ENCODE measurements at places on chromosomes 5 and 9.

DNA sequence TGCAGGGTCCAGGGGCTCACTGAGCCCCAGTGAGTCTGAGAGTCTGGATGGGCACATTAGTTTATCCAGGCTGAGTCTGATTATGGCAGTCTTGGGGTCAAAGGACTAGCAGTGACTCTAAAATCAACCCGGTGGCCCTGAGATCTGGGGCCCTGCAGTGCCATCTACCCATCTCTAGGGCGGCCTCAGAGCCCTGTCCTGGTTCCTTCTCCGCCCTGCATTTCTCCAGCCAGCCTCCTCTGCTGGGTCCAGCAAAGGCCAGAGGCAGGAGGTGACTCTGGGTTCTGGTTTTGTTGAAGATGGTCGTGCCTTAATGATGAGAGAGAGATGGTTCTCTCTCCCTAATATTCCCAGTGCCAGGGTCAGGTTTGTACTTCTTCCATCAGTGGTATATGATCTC is 15.0 kb downstream of the DCANP1 start:
- DNase-seq = no peak

DNA sequence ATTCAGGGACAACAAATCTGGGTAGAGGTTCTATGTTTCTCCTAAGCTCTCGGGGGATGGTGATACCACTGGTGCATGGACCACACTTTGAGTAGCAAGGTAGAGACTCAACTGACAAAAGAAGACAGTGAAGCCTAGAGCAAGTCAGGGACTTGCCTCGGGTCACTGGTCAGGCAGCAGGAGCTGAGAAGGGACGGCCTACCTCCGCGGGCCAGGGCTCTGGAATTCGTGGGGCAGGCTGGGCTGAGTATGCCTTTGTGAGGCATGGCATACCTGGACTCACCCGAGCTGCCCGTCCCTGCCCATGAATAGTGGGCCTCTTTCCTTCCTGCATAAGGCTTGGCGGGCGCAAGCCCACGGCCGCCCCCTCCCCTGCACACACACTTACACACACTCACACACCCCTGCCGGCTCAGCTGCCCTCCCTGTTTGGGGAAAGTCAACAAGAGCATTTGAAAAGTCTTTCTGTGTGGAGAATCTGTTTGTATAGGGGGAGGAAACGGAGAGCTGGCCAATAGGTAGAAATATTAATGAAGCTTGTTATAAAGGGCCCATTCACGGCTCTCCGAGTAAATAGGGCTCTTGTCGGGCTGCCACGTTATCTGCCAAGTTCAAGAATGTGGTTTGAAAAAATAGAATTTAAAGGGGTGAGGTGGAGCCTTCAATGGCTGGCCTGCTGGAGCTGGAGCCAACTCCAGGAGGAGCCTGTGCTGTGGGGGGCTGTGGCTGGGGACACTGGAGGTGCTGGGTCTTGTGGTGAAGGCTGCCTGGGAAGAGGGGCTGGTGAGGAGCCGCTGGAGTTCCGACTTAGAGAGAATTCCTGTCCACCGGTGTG is 19.1 kb upstream of the KIF12 start:
- no peak for DNase-seq

GRCh38 chr5:159786901-159787691 is 129.2 kb upstream of the ADRA1B start:
- no peak for DNase-seq

DNA sequence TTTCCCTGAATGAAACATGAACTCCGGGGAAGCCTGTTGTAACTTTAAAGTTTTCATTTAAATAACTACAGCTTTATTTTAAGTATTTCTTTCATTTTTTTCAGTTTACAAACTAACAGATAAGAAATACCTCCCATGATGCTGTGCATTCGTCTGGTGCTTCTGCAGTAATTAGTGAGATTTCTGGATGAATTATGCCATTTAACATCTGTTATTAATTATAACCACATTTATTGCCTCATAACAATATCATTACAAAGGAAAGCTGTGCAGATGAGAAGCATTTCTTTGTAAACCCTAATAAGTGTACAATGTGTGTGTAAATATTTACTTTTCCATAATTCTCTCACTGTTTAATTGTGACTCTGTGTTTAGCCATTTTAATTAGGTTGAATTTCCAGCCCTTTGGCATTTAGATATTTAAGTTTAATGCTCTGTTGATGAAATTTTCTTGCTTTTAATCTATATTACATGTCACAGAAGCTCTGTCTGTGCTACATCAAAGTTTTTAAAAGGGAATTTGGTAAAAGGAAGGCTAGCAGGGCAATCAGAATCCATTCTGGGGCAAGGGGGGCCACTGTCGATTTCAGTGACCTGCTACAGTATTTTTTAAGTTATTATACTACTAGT is 418.0 kb downstream of the SPATA31D1 start:
- DNase-seq = no peak

DNA sequence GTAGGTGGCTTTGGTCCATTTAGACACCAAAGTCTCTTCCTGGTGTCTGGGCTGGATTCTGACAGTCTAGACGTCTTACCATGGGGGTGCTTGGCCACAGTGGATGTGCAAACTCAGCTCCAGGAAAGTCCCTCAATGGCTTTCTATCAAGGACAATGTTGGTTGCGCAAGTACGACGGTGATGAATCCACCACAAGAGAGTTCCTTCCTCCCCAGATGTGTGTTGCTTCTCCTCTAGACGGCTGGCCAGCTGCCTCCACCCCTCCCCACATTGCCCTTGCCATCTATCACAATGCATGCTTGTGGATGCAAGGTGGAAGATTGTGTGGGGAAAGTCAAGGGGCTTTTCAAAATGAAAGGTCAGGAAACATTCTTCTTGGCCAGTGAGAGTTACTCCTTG is 89.7 kb upstream of the IRX2 start:
- DNase-seq = no peak

DNA sequence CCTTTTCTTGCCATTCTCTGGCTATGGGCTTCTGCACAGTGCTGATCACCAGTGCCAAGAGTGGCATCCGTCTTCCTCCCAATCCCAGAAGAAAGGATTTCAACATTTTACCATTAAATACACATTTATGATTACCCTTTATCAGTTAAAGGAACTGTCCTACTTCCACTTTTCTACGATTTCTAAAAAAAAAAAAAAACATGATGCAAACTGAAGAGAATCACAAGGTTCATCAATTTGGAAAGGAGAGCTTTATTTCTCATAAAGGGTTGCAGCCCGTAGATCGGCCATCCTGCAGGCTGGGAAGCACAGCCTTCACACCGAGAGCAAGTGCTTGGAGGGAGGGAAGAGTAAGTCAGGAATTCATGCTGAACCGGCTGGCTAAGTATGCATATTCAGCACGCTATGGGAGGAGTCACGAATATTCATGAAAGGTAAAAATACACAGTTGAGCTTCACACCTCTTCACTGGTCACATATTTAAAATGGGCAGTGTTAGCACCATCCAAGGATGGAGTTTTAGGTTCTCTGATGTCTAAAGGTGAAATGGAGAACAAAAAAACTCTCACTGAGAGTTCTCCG is 52.5 kb upstream of the SEMA4D start:
- no peak for DNase-seq

- peak; percentile 72 for DNase-seq
Observed at GRCh38 chr5:178115814-178116142, 2.4 kb downstream of the N4BP3 start.

GRCh38 chr9:84709056-84709455 is 39.5 kb downstream of the NTRK2 start:
- no peak for DNase-seq

GRCh38 chr5:58450018-58450417 is 9.9 kb downstream of the PLK2 start:
- DNase-seq = no peak

All from activated CD8-positive, alpha-beta memory T cell treated with anti-CD3 and anti-CD28 coated beads for 24 hours (primary cell).